Common myeloid progenitor, CD34-positive (primary cell): ENCODE measurements at places on chromosomes 13 and 19.

GRCh38 chr13:20571676-20572075 lies 4.7 kb downstream of the IFT88 start:
- DNase-seq = peak; percentile 50

- no peak for DNase-seq
Measured at GRCh38 chr19:43662487-43662886, 7.5 kb downstream of the PLAUR start.

- DNase-seq = peak; percentile 9
Measured at GRCh38 chr13:48000559-48001113, 437 bp downstream of the SUCLA2 start.

GRCh38 chr19:15869873-15870272 lies 28.0 kb downstream of the CYP4F2 start:
- no peak for DNase-seq

DNA sequence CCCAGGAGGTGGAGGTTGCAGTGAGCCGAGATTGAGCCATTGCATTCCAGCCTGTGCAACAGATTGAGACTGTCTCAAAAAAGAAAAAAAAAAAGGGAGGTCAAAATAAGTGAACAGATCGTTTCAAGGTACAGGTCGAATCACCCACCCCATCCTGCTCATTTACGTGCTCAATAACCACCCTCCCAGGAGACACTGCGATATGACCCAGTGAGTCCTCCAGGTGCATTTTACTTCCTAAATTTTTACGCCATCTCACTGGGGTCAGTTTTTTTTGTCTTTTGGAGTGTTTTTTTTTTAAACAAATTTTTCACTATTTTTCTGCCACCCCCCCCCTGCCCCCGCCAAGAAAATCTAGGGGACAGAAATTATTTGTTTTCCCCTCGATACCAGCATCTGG lies 68.1 kb downstream of the ZNF486 start:
- no peak for DNase-seq

- DNase-seq = no peak
Measured at GRCh38 chr13:49625392-49626079, 2.8 kb upstream of the ARL11 start.

DNA sequence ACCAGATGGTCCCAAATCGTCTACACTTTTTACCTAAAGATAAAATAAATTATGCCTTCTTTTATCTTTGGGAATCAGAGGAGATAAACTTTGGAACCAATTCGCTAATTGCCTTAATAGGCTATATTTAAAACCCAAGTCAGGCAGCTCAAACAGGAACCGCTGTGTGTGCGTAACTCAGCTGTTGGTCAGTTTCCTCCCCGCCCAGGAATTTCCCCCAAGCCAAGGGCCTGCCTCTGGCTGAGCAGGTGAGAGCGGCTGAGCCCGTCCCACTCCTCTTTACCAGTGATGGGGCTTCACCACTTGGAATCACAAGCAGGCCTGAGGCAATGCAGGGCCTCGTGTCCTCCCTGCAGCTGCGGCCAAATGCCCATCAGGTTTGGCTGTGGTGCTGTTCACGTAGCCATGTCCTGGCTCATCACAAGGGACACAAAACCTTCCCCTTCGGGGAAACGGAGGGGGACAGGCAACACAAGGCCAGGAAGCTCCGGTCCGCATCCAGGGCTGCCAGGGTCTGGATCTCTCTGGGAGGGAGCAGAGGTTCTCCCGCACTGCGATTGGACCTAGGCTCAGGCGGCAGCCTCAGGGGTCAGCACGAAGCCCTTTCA lies 503 bp upstream of the SLC7A9 start:
- no peak for DNase-seq

- no peak for DNase-seq
Measured at GRCh38 chr19:11164879-11165406, 9.4 kb upstream of the SPC24 start.

GRCh38 chr13:21905486-21905885 lies 234.6 kb downstream of the FGF9 start:
- DNase-seq = no peak

GRCh38 chr19:2691951-2692350 lies 10.5 kb downstream of the GNG7 start:
- DNase-seq = no peak

DNA sequence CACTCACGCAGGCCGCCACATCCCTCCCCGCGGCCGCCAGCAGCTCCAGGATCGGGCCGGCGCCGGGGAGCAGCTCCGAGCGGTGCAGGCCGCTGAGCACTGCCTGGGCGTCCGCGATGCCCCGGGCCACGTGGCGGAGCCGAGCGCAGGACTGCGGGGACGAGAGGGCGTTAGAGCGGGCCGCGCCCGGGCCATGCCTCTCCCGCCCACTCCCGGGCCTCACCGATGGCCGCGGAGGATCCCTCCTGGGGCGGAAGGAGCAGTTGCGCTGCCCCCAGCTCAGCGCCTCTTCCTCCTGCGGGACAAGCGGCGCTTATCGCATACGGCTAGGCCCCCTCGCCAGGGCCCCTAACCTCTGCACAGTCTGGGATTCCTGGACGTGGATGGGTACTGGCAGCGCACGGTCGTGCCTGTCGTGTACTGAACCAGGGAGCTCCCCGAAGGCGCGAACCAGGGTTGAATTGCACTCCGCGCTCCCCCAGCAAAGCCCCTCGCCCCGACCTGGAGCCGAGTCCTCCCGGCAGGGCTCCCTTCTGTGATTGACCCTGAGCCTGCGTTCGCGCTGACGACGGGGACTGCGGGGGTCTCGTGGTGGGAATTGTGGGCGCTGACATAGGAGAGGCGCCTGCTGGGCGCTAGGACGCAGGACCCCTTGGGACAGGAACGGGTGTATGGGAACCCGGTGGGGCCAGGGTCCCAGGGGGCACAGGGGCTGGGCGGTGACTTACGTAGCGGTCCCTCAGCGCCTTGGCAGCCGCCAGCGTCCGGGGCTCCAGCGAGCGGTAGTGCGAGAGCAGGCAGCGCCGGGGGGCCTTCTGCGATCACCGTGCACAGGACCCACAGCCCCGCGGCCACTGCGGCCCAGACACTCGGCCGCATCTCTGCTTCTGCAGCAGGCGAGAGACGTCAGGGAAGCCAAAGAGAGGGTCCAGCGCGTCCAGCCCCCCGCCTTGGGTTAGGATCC lies 673 bp downstream of the IFNL4 start:
- no peak for DNase-seq

DNA sequence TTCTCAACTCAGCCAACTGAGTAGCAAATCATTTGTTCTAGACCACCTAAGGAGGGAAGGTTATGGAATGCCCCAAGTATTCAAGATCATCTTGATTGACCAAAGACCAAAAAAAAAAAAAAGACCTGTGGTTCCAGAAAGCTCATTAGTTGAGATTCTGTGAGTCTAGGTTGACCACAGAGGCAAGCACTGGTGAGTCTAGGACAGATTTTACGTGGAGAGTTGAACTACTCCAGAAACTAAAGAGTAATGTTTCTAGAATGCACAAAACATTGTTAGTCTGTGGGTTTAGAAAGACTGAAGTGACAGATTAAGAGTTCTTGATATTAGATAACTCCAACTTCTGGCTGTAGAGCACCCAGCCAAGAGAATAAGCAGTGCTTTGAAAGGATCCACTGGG lies 4.0 kb upstream of the CYTH2 start:
- no peak for DNase-seq

DNA sequence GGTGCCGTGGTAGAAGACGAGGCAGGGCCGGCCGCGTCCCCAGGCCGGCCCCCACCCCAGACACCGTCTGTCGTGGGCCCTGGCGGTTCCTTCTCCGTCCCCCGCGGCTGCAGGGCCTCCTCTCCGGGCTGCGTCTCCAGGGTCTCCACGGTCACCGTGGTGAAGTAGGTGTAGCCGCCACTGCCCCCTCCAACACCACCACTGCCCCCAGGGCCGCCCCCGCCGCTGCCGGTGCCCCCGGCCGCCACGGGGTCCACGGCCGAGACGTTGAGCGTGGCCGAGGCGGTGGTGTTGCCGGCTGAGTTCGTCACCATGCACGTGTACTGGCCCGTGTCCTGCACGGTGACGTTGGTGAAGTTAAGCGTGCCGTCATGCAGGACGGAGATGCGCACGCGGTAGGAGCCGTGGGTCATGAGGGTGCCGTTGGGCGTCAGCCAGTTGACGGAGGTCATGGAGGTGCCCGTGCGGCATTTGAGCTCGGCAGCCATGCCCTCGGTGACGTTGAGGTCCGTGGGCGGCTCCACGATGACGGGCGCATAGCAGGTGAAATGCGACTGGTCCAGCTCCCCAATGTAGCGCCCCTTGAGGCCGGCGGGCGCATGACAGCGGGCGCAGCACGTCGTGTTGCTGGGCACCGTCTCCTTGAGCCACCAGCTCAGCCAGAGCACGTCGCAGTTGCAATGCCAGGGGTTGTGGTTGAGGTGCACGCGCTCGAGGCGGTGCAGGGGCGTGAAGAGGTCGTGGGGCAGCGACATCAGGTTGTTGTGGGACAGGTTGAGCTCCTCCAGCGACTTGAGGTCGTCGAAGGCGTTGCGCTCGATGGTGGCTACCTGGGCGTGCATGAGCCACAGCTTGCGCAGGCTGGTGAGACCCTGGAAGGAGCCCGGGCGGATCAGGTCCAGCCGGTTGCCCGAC lies 4.6 kb upstream of the ASPDH start:
- DNase-seq = no peak

GRCh38 chr13:27124571-27124970 lies 47.0 kb downstream of the USP12 start:
- DNase-seq = no peak

GRCh38 chr19:33393286-33394005 lies 19.9 kb downstream of the CEBPG start:
- no peak for DNase-seq

DNA sequence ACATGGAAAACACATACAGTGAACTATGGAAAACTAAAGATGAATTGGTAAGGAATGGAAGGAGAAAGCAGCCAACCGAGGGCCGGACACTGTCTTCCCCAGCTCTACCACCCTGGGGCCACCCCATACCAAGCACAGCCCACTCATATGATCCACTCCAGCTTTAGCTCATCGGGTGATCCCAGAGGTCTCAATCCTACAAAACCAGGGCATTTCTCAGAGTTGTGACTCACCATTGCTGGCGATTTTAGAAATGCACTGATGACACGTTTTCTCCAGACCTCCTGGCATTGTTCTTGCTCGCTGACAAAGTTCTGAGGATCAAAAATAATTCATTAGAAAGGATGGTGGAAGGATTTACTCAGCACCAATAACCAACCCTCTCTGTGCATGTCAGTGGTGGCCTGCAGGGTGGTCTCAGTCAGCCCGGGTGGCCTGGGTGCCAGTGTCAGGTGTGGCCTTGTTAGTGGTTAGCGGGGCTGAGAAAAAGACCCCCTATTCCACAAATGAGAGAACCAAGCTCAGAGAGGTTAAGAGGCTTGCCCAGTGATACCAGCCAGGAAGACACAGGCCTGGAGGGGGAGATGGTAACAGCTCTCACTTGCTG lies 6.6 kb downstream of the TMEM272 start:
- DNase-seq = no peak

DNA sequence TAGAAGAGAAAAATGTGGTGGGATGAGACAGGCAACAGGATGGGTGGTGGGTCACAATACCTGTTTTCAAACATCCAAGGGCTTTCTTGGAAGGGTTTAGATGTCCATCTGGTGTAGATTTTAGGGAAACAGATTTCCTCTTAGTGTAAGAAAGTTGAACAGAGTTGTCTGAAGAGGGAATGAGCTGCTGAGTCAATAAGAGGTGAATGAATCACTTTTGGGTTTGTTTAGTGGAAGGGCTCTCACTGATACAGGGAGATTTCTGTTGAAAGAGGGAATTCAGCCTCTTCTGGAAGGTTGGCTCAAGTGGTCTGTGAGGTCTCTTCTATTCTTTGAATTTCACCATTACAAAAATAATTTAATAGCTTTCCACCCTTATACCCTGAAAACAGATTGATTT lies 54.6 kb downstream of the LACC1 start:
- DNase-seq = no peak

DNA sequence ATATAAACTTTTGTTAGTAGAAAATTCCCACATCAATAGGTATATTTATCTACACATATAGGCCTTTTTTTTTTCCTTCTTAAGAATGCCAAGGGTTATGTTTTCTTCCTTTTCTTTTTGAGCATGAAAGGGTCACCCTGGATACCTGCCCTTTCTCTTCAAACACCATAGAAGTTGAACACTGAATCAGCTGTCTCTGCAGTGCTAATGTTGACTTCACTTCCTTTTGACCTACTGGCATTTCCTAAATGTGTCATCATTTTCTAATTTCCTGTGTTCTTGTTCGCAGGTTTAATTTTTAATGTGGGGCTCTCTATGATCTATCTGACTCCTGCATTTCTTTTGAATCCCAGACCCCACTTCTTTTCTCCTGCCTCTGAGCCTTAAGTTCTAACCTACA lies 532.0 kb downstream of the GPC6 start:
- DNase-seq = no peak

GRCh38 chr19:6685962-6686627 lies 16.1 kb upstream of the TNFSF14 start:
- DNase-seq = no peak
